ENCODE measurements at places on chromosomes 12 and 14. TPM values are rescaled to one million over a fixed set of nuclear protein-coding genes. Genes with fewer than 3 reads are reported as not detected.

DNA sequence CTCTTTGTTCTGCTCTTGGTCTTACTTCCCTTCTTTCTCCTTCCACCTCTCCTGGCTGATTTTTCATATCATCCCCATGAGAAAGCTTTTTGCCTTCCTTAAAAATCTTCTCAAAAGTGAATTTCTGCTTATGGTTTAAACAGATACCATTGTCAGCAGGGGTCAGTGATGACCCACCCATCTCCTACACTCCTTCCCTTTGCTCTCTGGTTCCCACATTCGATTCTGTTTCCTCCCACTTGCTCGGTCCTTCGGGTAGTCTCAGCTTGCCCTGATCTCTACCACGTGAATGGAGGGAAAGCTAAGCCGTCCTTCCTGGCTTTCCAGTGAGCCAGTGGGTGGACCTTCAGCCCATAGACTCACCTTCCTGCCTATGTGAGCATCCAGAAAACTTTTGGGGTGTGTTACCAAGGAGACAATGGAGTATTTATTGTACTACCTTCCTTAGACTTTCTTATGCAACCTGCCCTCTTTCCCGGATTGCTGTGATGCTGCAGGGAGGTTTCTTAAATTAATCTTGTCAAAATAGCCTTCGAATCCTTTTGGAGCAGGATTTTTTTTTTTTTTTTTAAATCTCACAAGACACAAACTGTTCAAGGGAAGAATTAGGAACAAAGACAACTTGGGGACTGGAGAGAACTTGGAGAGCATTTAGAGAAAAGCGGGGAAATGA is 306.3 kb downstream of the CACNA1C start:
- no peak overlapping the region for H3K4me3 ChIP-seq
- no peaks in the 10 kb centered on the region for H3K4me1 ChIP-seq
- H3K27me3 ChIP-seq, result no peaks in the 10 kb centered on the region
- H3K27ac ChIP-seq, result peak overlapping the region; percentile 33
- H3K36me3 ChIP-seq, result no peaks in the 10 kb centered on the region
- no peak for DNase-seq

DNA sequence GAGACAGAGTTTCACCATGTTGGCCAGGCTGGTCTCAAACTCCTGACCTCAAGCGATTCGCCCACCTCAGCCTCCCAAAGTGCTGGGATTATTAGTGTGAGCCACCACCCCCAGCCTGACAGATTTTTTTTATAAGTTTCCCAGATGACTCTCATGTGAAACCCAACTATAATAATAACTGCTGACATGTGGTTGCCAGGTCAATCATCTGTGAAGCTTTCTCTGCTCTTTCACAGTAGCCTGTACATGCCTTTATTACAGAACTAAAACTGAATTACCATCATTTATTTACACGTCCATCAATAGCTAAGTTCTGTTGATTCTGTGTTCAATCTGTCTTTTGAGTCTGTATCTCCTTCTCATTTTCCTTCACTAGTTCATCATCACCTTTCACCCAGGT is 218.5 kb downstream of the RPS29 start:
- H3K27me3 ChIP-seq, result no peaks in the 10 kb centered on the region
- H3K36me3 ChIP-seq, result no peaks in the 10 kb centered on the region
- H3K4me1 ChIP-seq, result no peaks in the 10 kb centered on the region
- H3K4me3 ChIP-seq, result no peak overlapping the region

MAP4K5 gene
- total RNA-seq, result 123 TPM

OTUB2 gene
- not detected for total RNA-seq

SPTLC2 gene
- total RNA-seq, result 30.3 TPM

KRT73 gene
- total RNA-seq, result 0.40 TPM

TESPA1 gene
- total RNA-seq, result 2.4 TPM

SMAGP gene
- total RNA-seq, result 36.9 TPM
